IPS DF 6.9 (cell line): ENCODE measurements at places on chromosomes 12 and 14.

DNA sequence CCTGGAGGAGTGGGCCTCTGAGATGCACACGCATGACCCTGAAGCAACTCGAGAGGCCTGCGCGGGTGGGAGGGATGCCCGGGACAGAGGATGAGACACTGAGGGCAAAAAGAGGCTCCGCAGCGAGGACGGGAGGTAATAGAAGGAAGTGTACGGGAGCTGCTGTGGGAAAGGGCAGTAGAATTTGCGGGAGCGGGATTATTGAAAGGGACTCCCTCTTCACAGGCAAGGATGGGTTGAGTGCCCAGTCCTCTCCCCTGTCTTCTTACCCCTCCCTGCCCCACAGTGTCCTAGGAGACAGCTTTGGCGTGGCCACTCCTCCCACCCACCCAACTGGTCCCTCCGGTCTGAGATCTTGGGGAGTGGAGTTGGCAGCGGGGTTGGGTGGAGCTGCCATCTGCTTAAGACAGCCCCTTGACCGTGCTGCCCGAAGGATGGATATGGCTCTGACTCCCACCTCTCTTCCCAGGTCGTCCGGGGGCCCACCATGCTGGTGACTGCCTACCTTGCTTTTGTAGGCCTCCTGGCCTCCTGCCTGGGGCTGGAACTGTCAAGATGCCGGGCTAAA lies 15.7 kb upstream of the ESPL1 start:
- 0 out of 2 replicates have a peak, but pooled peaks cover 4% of the 10 kb centered on the region for H3K4me1 ChIP-seq
- peaks cover 3% of the 10 kb centered on the region; the same call in 1 of the 2 replicates for H3K36me3 ChIP-seq
- no peaks in the 10 kb centered on the region for H3K27me3 ChIP-seq
- no peak for DNase-seq
- no peak overlapping the region for H3K27ac ChIP-seq

GRCh38 chr12:58206876-58207275 lies 265.5 kb downstream of the ATP23 start:
- no peaks in the 10 kb centered on the region for H3K36me3 ChIP-seq
- H3K27me3 ChIP-seq, result no peaks in the 10 kb centered on the region
- H3K27ac ChIP-seq, result no peak overlapping the region
- no peaks in the 10 kb centered on the region for H3K4me1 ChIP-seq

GRCh38 chr12:2382370-2383155 lies 329.8 kb downstream of the CACNA1C start:
- H3K36me3 ChIP-seq, result no peaks in the 10 kb centered on the region
- no peak overlapping the region for H3K27ac ChIP-seq
- H3K4me3 ChIP-seq, result no peak overlapping the region
- H3K4me1 ChIP-seq, result no peaks in the 10 kb centered on the region

GRCh38 chr12:80936642-80937390 lies 918 bp downstream of the LIN7A start:
- no peaks in the 10 kb centered on the region for H3K27me3 ChIP-seq

DNA sequence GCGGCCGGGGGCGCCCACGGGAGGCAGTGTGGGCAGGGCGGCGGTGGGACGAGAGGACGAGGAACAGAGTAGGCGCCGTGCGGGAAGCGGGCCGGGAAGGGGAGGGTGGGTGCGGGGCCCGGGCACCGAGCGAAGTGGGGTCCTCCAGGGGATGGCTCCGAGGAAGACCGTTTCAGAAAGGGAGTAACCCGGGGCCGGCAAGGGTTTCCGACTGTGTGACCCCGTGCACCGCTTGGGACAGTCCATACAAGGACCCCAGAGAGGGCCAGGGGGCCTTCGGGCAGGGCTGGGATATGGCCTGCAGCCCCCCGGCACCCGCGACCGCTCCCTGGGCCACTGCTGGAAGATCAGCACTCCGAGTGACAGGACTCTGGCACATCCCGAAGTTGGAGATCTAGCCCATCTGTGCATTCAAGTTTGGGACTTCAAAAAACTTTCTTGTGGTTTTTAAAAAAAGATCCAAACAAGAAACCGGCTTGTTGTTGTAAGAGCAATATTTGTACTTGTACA lies 448 bp downstream of the TSPAN9 start:
- DNase-seq, result no peak
- H3K27me3 ChIP-seq, result no peaks in the 10 kb centered on the region
- no peak overlapping the region for H3K27ac ChIP-seq
- peaks cover 1% of the 10 kb centered on the region; the same call in 1 of the 2 replicates for H3K4me1 ChIP-seq
- H3K4me3 ChIP-seq, result peak overlapping the region; percentile 82; the same call in 1 of the 2 replicates

DNA sequence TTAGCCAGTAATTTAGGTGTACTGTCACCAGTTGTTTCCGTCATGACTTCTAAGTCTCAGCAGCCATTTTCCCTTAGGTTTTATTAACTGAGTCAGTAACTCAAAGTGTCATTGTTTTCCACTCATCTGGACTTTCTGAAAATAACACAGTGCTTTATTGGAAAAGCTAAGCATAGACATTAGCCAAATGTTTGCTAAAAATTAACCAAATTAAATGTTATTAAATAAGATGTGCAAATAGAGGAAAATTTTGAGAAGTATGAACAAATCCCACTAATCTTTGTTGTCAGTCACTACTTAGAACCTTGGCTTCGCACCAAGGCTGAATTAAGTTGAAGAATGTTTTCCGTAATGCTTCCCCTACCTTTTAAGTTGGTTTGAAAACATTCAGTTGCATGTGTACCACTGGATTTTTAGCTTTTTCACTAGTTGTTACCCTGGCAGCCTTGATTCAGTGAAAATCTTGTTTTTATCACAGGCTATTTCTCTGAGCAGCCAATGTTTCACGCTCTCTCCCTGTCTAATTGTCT lies 43.0 kb downstream of the BORCS5 start:
- H3K27ac ChIP-seq, result no peak overlapping the region
- H3K36me3 ChIP-seq, result no peaks in the 10 kb centered on the region
- no peaks in the 10 kb centered on the region for H3K27me3 ChIP-seq
- no peak for DNase-seq
- no peak overlapping the region for H3K4me3 ChIP-seq

DNA sequence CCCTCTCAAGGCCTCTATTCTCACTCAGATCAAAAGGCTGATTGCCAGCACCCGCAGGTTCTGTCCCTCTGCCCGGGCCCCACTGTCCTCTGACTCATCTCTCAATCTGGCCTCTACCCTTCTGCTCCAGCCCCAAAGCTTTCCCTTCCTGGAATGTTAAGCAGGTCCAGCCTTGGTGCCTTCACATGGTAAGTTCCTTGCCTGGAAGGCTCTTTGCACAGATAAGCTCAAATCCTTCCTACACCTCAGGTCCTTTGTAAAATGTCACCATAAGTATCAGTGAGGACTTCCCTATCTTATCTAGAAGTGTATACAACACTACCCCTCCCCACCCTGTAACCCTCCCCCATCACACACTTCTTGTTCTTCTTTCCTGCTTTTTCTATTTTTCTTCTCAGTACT lies 22.2 kb downstream of the LPCAT3 start:
- H3K36me3 ChIP-seq, result peaks cover 4% of the 10 kb centered on the region; the same call in 1 of the 2 replicates
- H3K4me1 ChIP-seq, result no peaks in the 10 kb centered on the region
- H3K27ac ChIP-seq, result no peak overlapping the region

DNA sequence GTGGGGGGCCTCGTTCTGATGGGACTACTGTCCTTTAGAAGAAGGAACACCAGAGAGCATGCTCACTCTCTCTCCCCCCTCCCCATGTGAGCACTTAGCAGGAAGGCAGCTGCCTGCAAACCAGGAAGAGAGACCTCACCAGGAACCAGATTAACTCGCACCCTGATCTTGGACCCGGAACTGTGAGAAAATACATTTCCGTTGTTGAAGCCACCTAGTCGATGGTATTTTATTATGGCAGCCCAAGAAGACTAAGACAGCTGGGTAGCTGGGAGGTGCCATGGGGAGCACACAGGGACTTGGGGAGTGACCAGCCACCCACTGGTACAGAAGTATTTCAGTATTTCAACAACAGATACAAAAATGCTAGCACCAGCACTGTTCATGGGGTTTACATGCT lies 59.0 kb downstream of the VCPKMT start:
- H3K4me3 ChIP-seq, result no peak overlapping the region
- no peaks in the 10 kb centered on the region for H3K36me3 ChIP-seq
- no peak overlapping the region for H3K27ac ChIP-seq
